ENCODE measurements at places on chromosomes 12 and 14.
A peak's percentile ranks its signal among the peaks of the same experiment; 100 is the strongest.

DNA sequence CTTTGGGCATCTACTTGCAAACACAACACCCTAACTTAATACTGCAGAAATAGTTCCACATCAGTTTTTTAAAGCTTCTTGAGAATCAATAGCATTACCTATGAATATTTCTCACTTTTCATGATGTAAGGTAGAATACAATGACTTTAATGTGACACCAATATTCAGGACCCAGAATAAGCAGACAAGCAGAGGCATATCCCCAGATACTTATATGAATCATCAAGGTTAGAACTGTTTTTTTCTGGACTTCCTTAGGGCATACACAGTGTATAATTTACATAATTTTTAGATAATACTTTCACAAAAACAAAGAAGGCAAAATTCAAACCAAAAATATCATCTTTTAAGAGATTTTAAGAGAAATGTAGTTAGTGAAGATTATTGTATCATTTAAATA is 885.8 kb downstream of the FSCB start:
- no peak for DNase-seq

DNA sequence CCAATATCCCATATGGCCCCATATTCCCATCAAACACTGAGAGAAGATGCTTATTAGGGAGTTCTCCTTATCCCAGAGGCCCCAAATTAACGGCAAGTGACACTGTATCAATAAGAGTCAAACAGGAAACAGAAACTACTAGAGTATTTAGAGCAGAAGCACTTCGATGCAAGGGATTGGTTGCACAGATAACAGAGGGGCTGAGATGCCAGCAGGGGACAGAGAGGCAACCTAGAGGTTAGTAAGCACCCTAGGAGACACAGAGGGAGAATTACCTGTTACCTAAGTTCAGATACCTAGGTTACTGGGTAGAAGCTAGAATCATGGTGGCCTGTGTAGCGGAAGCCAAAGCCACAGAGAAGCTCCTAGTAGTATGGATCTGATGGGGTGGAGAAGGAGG is 2.9 kb downstream of the HEBP1 start:
- no peak for DNase-seq

- no peak for DNase-seq
Measured at GRCh38 chr14:53368066-53368465, 214.9 kb upstream of the DDHD1 start.

- no peak for DNase-seq
Measured at GRCh38 chr14:90487462-90487861, 90.6 kb downstream of the CALM1 start.

DNA sequence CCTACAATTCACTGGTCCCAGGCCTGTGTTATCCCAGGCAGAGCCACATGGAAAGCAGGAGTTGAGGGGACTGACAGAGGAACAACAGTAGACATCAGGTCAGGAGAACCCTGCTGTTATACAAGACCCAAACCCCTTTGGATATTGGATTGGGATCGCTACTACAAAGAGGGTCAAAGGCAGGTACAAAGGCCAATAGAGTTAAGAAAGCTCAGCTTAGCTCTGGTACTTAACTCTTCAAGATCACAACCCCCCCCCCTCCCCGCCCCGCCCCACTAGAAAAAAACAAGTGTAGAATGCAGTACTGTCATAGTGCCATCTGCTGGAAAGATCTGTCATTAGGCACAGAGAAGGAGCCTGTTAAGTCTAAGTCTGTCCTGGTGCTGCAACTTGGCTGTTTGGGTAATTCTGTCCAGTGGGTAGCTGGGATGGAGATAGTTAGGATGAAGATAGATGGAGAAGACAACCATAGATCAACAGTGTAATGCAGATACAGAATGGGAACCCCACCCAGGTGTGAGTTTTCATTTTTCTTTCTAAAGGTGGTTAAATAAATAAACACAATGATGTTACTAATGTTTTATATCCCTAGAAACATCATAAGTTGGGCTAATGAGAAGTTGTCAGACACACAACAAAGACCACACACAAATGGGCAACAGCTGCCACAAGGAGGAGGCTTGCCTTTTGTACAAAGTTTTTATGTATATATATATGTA is 17.2 kb downstream of the REM2 start:
- DNase-seq, result peak; percentile 22

GRCh38 chr12:57524814-57525614 is 2.4 kb downstream of the MBD6 start:
- DNase-seq, result no peak

GRCh38 chr14:78512021-78512420 is 341.8 kb downstream of the NRXN3 start:
- no peak for DNase-seq

GRCh38 chr12:93914281-93914680 is 234.1 kb upstream of the PLXNC1 start:
- no peak for DNase-seq

DNA sequence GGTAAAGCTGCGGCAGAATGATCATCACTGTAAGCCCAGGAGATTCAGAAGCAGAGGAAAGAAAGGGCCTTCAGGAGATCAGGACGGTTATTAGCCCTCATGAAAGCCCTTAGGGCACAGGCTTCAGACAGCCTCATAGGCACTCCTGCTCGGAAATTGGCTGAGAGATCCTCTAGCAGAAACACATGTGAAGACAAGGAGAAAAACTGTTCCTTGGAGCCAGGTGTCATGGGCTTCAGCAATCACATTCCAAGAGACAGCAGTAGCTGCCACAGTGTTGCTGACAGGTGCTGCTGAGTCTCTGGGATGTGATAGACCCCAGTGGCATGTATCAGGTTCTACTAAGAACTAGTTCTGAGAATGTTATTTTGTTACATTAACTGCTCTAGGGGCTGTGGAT is 88.8 kb upstream of the DYRK2 start:
- DNase-seq, result no peak

DNA sequence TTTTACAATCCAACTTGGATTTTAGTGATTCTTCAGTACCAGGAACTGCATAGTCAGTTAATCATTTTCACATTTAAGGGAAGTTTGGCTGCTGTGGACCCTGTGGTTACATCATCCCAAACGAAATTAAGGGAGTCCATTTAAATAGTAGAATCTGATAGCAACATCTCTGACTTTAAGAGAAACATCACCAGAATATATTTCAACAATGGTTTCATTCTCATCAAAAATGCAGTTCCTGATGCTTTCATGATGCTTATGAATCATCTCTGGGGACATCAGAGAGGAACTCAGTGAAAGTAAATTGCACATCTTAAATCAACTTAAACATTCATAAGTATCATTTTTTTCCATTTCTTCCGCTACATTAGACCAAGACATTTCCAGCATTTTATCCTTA is 1170.7 kb downstream of the FSCB start:
- no peak for DNase-seq

GRCh38 chr12:129196927-129197326 is 343.6 kb downstream of the GLT1D1 start:
- DNase-seq, result no peak

DNA sequence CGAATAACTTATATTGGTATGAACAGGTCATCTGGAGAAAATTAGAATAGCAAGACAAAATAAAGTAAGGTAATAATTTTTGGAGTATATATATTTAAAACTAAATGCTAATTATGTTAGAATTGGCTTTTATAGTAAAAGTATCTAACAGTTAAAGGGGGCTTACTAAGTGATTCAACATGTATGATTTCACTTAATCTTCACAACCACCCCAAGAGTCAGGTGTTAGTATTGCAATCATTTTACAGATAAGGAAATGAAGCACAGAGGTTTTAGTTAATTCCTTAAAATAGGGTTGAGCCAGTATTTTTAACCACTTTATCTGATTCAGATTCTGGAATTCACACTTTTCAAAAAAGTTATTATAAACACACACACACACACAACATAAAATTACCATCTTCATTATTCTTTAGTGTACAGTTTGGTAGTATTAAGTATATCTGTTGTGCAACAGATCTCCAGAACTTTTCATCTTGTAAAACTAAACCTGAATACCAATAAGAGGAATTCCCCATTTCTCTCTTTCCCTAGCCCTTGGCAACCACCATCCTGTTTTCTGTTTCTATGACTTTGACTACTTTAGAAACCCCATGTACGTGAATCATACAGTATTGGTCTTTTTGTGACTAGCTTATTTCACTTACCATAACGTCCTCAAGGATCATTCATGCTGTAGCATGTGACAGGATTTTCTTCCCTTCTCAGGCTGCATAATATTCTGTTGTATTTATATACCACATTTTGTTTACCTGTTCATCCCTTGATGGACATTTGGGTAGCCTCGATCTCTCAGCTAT is 12.5 kb downstream of the A2M start:
- no peak for DNase-seq

GRCh38 chr14:78162202-78162601 is 8.0 kb upstream of the NRXN3 start:
- no peak for DNase-seq

DNA sequence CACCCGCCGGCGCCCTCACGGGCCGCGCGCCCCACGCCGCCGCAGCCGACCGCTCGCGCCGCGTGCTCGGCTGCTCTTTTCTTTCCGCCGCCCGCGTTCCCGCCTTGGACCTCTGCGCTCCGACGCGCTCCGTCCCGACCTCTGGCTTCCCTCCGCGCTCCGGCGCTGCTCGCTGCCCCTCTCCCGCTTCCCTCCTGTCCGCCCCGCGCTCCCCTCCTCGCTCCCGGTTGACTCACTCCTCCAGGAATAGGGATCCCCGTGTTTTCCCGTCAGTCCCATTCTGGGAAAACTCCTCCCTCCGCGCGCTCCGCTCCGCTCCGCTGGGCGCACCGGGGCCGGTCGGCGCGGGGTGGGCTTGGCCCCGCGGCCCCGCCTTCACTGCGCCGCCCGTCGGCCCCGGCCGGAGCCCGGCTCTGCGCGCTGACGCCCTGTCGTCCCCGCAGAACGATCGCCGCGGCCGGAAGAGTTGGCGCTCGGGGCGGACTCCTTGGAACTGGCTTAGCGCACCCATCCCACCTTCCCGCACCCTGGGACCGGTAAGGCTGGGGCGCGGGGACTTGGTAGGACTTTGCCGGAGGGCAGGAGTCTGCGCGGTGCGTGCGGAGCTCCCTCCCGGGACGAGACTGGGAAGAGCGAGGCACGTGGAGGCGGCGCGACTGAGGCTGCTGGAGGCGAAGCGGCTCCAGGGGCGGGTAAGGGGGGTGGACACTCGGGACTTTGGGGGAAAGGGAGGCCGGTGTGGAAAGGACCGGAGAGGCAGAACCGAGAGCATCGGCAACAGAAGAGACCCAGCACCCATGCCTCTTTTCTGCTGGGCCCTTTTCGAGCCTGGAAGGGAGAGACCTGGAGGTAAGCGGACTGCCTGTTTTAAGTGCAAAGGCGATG is 550 bp downstream of the TEAD4 start:
- DNase-seq, result peak; percentile 20

DNA sequence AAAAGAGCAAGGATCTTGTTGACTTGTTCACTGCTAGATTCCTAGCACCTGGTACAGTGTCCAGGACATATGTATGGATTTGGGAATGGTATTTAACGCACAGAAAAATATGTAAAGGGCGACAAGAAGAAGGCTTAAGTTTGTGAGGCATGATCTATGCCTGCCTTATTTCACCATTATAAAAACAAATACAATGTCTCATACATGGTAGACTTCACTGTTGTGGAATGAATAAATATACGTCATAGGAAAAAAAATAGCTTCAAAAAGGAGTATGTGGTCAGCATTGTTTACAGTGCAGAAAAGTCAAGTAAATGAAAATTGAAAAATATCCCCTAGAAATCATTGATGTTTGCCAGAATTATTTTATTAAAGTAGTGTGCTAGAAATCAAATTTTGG is 30.0 kb downstream of the HCFC2 start:
- no peak for DNase-seq

DNA sequence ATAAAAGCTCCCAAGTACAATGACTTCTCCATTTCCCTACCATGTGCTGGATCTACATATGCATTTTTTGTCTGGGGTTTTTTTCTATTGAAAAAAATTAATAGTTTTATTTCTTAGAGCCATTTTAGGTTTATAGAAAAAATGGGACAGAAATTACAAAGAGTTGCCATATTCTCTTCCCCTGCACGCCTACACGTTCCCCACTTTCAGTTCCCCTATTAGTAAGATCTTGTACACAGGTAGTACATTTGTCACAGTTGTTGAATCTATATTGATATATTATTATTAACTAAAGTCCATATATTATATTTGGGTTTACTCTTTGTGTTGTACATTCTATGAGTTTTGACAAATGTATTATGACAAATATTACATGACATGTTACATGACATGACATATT is 35.7 kb downstream of the SIX6 start:
- DNase-seq, result no peak

DNA sequence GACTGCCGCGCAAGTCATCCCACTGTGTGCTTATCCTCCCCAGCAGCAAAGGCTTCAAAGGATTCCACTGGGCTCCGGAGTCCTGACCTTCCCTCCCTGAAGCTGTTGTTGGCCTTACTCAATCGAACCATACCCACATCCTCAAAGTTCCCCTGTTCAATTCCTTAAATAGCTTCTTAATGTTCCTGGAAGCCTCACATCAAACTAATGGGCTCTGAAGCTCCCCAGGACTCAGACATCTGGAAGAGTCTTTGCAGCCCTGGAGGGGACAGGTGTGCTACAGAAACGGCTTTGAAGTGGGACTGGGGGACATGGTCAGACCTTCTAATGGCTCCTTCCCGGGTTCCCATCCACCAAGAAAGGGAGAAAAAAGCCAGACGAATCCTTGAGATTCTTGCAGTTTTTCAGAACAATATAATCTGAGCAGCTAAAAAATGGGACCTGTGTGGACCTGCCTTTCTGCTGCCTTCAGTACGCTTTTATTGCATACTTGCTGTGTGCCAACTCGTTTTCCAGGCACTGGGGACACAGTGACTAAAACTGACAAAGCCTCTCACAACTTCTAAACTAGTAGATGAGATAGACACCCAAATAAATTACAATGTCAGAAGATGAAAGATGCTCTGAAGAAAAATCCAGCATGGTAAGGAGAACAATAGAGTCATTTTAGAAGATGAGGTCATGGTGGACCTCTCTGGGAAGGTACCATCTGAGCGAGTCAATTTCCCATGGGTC is 204.5 kb downstream of the MON2 start:
- DNase-seq, result no peak

DNA sequence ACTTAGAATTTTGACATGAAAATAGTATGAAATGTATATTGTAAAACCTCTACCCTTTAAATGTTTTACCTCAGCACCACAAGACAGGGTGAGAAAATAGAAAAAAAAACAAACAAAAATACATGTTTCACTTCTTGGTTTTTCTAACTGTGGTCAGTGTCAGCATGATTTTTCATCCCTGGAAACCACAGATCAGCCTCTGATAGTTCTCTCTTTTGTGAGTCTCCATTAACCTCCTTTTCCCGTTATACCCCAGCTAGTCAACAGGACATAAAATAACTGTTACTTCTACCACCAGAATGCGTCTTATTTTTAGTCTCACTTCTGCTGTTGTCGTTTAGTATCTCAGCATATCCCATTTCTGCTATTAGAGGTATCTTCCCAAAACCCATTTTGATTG is 48.3 kb upstream of the KCNMB4 start:
- DNase-seq, result no peak
